ENCODE measurements at places on chromosomes 13 and 19.
A peak's percentile ranks its signal among the peaks of the same experiment; 100 is the strongest.

- no peak for DNase-seq
Observed at GRCh38 chr13:89748716-89749115, 1598.8 kb upstream of the MIR17HG start.

DNA sequence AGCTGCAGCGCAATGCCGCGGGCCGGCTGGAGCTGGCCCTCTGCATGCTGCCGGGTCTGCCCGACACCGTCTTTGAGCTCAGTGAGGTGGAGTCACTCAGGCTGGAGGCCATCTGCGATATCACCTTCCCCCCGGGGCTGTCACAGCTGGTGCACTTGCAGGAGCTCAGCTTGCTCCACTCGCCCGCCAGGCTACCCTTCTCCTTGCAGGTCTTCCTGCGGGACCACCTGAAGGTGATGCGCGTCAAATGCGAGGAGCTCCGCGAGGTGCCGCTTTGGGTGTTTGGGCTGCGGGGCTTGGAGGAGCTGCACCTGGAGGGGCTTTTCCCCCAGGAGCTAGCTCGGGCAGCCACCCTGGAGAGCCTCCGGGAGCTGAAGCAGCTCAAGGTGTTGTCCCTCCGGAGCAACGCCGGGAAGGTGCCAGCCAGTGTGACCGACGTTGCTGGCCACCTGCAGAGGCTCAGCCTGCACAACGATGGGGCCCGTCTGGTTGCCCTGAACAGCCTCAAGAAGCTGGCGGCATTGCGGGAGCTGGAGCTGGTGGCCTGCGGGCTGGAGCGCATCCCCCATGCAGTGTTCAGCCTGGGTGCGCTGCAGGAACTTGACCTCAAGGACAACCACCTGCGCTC, 3.8 kb upstream of the MAP2K7 start:
- no peak for DNase-seq

DNA sequence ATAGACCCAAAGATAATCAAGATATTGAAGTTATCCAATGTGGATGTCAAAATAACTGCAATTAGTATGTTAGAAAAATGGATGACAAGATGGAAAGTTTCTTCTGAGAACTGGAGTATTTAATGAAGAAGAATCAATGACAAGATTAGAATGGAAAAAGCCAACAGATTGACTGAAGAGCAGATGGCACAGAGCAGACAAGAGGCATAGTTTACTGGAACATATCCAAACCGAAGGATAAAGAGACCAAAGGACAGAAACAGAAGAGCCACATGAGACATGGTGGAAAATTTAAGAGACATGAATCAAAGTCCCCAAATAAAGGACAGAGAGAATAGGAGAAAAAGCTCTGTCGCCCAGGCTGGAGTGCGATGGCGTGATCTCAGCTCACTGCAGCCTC, 89.6 kb upstream of the RXFP2 start:
- no peak for DNase-seq

DNA sequence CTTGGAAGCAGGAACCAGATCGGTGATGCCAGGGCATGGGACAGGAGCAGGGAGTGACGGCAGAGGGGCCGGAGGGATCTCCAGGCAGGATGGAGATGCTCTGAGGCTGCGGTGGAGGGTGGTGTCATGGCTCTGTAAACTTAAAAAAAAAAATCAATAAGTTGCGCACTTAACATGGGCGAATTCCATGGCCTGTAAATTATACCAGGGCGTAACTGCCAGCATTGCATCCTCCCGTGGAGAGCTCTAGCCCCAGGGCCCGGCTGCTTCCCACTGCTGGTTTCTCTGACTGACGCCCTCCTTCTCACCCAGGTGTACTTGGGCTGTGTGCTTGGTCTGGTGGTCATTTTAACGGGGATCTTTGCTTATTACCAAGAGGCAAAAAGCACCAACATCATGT, 8.7 kb downstream of the ATP12A start:
- DNase-seq = no peak

- no peak for DNase-seq
Observed at GRCh38 chr13:65330287-65330686, 1899.8 kb downstream of the PCDH9 start.

GRCh38 chr19:12085074-12085818, 20.7 kb downstream of the ZNF844 start:
- DNase-seq = no peak

DNA sequence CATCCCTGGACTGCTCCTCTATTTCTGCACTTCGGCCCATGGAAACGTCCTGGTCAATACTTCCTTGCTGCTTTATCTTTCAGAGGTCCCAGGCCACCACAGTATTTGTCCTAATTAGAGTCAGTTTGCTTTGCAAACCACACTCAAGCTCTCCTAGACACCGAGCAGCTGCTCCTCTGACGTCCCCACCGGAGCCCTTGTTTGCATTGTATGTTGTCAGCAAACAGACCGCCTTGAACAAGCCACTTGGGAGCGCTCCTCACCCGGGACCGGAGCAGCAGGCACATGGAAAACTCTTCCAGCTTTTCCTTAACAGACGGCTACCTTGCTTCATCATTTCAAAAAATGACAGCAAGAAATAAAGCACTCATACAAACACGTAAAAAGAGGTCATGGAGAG, 51.5 kb upstream of the GTF3A start:
- DNase-seq = no peak

DNA sequence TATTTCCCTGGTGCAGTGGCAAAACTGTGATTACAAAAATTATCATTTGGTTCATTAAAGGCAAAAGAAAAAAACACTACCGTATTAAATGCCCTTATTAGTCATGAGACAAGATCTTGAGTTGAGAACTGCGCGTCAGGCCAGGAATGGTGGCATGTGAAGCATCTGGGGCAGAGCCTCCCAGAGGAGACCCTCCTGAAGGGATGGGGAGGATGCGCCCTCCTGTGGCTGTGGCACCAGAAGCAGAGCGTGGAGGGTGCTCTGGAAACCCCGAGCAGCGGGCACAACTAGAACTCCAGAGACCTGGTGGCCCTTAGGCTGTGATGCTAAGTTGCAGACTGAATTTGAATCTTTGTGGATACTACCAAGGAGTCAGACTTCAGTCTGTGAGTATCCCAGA, 11.5 kb downstream of the CUL4A start:
- DNase-seq = no peak

- no peak for DNase-seq
Observed at GRCh38 chr13:58190577-58190976, 559.0 kb downstream of the PCDH17 start.

GRCh38 chr19:49339301-49340068, 4.3 kb downstream of the CD37 start:
- peak; percentile 48 for DNase-seq

- no peak for DNase-seq
Observed at GRCh38 chr19:1970003-1970805, 29.2 kb downstream of the CSNK1G2 start.

- no peak for DNase-seq
Observed at GRCh38 chr13:66574606-66575005, 655.5 kb downstream of the PCDH9 start.

GRCh38 chr19:35977446-35978222, 17.4 kb upstream of the SDHAF1 start:
- DNase-seq = peak; percentile 57

DNA sequence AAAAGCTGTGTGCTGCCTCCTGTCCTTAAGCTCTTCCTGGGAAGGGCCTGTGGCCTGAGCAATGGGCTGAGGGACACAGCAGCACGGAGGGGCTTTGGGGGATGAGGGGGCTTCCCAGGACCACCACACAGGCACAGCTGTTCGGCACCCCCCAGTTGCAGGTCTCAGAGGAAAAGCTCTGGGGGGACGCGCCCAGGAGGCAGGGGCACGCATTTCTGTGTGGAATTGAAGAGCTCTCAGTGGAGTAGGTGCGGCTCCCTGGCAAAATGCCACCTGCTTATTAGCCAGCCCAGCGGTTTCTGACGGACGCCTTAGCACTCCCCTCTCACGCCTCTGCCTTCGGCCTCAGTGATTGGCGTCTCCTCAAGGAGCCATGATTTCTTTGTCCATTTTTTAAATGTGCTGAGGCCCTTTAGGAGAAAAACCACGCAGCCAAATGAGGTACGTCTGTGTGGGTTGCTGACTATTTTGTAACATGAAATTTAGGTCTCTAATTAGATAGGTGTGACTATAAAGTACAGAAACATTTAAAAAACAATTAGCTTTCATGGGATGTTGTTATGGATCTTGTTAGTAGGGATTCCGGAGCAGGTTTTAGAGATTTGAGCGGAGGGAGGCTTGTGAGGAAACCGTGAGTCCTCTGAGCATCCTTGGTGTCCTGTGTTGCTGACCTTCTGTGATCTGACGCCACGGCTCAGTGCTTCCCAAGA, 4.0 kb downstream of the MCF2L start:
- no peak for DNase-seq

GRCh38 chr19:46254776-46255175, 25.2 kb downstream of the IGFL1 start:
- DNase-seq = no peak

DNA sequence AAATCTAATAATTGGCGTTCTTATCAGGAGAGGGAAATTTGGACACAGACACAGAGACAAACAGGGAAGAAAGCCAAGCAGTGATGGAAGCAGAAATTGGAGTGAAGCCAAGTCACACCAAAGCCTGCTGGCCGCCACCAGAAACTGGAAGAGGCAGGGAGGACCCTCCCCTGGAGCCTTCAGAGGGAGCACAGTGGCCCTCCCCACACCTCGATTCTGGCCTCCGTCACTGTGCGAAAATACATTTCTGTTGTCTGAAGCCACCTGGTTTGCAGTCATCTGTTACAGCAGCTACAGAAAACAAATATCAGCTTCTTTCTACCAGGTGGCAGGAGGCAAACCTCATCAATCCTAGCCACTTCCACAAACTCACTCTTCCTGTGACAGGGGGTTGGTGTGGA, 8.3 kb upstream of the TLE6 start:
- DNase-seq = no peak

- no peak for DNase-seq
Observed at GRCh38 chr13:52104624-52105023, 24.2 kb downstream of the NEK5 start.

- no peak for DNase-seq
Observed at GRCh38 chr19:15769586-15769985, 17.9 kb upstream of the OR10H5 start.

- DNase-seq = no peak
Observed at GRCh38 chr13:40273253-40274025, 393.0 kb downstream of the FOXO1 start.

DNA sequence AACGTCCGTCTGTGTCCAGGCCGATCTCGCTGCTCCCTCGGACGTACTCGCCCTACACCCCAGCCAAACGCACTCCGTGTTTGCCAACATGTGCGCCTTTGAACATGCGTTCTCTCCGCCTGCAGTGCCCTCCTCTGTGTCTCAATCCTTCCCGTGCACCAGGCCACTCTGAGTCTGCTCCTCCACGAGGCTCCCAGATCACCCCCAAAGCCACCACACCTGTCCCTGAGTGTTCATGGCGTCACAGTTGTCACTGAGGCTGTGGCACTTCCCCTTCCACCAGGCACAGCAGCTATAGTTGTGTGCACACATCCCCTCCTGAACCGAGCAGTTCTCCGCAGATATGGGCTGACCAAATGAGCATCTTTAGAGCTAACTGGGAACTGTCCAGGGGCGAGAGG, 35.6 kb downstream of the RASA3 start:
- DNase-seq = no peak

GRCh38 chr19:54255105-54255775, 1.8 kb downstream of the LILRB5 start:
- no peak for DNase-seq
